ENCODE measurements at places on chromosomes 5 and 9. TPM values are rescaled to one million over a fixed set of nuclear protein-coding genes. Genes with fewer than 3 reads are reported as not detected.

IL3 gene
- total RNA-seq: not detected

TAF11L10 gene
- total RNA-seq: not detected

TSLP gene
- total RNA-seq: 9.2 TPM

- no peak for DNase-seq
These were observed 6.4 kb upstream of the ACOT12 start for GRCh38 chr5:81400375-81400774.

GRCh38 chr9:109110329-109111021, 9.3 kb downstream of the TMEM245 start:
- DNase-seq: peak; percentile 80

DNA sequence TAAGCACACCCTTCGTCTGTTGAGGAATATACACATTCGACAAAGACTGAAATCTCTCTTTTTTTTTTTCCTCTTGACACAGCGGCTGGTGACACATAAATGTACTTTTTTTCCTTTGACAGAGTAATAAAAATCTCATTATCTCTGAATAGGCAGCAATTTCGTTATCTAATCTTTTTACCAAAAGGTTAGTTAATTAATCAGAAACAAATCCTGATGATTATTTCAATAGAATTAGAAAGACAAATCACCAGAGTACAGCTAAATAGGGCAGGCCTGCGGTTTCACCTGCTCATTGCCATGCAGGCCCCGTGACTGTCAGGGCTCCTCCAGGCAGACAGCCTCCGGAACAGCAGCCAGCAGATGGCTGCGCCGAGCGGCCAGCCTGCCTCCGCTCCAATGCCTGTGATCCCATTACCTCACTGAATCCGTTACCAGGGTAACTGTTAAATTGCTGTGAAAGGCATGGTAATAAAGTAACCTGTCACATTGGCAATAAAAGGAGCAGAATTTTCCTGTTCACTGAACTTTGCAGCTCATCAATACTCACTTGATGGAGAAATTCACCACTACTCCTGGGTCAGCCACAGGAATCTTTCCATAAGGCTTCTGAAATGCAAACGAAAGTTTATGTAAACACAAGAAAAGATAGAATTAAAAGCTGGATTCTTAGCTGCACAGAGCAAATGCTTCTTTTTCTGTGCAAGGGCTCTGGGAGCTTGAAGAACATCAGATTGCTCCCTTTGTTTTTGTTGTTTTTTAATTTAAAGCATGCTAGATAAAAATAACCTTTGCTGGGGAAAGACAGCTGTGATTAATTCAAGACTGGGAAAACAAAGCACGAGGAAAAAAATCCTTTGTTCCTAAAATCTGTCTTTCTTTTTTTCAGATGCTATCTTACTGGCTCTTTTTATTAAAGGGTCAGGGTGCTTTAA, 666.4 kb upstream of the ZNF608 start:
- peak; percentile 95 for DNase-seq

DNA sequence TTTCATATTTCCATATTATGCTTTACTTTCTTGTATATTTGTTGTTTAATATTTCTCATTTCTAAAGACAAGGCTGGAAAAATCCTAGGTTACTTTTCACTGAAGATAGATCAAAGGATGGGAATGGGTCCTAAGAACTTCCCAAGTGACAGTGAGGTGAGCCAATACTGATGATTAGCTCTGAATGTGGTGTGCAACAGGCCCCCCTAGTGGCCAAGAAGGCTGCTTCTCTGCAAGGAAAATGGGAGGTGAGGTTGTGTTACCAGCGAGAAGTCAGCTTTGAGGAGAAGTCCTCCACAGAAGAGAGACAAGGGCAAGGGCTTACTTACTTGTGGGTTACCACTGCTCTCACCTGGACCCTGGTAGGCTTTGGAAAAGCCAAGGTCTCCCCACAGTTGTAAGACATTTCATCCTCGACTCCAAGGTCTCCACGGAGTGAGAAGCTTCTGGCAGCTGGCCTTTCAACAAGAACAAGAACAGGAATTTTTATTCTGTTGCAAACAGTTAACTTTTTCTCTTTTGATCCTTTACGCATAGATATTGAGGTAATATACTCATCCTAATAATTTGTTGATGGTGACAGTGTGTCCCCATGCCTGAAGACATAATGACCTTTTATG, 69.9 kb downstream of the MAMDC2 start:
- DNase-seq: peak; percentile 68
